KBM-7 (cell line): ENCODE measurements at places on chromosomes 1 and 21.
A peak's percentile ranks its signal among the peaks of the same experiment; 100 is the strongest.

- no peak for DNase-seq
Measured at GRCh38 chr21:25466470-25466869, 140.8 kb downstream of the MRPL39 start.

DNA sequence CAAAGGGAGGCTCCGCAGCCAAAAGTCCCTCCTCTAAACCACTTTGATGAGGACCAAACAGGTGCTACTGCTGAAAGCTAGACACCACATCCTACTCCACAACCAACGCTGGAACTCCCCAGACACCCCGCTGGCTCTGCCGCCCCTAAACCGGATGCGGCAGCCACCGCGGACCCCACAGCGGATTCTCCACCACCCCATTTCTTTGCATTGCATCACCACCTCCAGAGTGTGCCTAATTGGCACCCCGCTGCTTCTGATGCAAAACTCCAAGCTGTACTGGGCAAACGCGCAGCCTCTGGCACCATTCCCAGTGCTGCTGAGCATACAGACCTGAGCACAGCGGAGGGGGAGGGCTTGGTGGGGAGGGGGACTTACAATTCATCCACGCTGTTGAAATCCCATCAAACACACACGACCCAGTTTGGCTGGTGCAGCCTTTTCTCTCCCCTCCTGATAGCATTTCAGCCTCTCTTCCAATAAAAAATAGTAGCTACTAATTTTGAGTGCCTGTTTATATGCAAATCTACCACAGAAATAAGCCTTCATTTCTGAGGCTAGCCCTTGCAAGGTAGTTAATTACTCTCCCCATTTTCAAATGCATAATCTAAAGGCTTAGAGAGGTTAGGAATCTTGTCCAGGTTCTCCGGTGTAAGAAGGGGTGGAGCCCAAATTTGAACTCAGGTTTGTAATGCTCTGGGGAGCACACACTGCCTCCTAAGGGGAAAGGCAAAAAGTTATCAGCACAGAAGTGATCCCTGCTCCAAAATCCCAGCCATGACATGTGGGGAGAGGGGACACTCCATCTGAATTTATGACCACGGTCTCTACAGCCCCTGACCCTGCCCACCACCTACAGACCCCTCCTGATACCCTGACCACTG lies 12.2 kb upstream of the RGS16 start:
- DNase-seq = peak; percentile 94

DNA sequence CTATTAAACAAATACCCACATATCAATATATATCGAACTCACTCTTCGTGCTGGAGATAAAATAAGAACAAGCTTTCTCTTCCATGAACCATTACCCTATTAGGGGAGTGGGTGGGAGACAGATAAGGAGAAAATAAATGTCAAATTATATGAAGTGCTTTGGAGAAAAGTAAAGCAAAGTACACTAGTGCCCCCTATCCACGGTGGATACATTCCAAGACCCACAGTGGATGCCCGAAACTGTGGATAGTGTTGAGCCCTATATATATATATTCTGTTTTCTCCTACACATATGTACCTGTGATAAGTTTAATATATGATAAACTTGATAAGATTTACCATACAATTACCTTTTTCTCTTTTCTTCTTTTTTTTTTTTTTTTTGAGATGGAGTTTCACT lies 54.6 kb downstream of the FH start:
- no peak for DNase-seq

GRCh38 chr21:43370091-43370658 lies 56.8 kb downstream of the SIK1 start:
- DNase-seq = no peak

- no peak for DNase-seq
Measured at GRCh38 chr1:209390764-209391163, 192.8 kb upstream of the CAMK1G start.

- DNase-seq = no peak
Measured at GRCh38 chr1:109995536-109995935, 11.0 kb downstream of the AHCYL1 start.
